Fibroblast of skin of right biceps (primary cell): ENCODE measurements at places on chromosomes 6 and 20.

DNA sequence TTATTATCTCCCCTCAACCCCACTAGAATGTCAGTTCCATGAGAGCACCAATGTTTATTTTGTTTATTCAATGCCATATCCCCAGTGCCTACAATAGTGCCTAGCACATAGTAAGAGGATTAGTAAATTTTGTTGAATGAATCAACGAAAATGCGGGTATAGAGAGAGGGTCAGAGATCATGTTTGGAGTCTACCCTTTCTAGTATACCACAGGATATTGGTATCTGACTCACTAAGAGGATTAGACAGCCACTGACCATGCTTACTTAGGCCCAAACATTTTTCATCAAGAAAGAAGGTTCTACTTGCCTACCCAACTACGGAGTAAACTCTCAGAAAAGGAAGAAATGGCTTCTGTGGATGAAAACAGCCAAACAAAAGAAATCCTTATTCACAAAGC is 356.8 kb downstream of the BTBD9 start:
- DNase-seq, result no peak

DNA sequence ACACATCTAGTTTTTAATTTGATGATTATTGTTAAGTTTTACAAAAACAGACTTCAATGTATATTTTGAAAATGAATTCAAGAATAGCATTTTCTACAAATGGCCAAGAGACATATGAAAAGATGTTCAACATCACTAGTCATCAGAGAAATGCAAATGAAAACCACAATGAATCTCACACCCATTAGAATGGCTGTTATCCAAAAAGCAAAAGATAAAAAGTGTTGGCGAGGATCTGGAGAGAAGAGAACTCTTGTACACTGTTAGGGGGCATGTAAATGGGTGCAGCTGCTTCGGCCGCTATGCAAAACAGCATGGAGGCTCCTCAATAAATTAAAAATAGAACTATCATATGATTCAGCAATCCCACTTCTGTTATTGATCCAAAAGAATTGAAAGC is 185.8 kb upstream of the CCN2 start:
- DNase-seq, result peak; percentile 70

GRCh38 chr6:25112322-25112773 is 166.8 kb upstream of the CARMIL1 start:
- DNase-seq, result no peak

GRCh38 chr20:51424270-51425117 is 118.0 kb downstream of the NFATC2 start:
- DNase-seq, result no peak

DNA sequence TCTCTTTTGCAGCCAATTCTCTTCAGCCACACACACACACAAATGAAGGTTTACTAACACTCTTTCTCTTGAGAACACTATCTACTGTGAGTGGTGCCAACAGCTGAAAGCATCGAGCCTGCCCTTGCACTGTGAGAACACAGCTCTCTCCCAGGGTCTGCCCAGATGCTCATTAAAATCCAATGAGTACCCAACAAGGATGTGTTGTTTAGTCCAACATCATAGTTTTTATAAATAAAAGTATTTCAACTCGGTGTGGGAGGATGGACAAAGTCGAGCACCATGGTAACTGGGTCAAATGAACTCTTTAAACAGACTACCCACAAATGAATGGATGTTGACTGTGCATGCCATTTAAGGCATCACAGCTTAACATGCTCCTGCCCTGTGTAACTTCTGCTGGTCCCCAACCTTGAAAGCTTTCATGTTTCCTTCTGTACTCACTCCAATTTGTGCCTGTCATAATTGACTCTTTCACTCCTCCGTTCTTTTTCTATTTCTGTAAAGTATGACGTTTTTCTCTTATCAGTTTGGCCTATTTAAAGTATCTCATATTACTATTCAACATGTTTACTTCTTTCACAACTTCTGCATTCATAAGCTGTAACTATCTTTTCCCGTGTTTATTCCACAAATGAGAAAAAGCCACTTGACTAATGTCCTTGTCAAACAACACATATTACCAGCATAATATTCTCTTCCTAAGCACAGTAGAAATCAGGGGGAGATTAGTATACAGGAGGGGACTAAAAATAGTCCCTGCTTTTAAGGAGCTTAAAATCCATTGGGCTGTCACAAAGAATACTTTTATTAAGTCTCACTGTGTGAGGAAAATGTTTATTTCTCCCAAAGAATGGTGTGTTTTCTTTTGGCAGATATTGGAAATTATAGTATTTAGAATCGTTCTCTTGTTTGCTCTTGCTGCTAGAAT is 215.4 kb downstream of the RFPL4B start:
- DNase-seq, result no peak

DNA sequence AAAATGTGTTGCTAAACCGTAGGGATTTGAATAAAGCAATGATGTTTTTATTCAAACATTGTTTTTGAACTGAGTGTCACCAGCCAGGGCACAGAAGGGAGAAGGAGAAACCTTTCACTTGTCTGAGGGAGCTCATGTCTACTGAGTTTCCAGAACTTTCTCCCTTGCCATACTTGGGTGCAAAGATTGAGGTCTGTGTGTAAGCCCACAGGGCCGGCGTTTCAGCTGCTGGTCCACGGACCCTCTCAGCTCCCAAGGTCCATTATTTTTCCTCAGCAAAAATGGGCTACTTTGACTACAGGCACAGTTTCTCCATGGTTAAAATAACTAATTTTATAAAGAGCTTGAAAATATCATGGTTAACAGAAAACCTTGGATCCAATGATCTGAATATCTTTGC is 32.6 kb downstream of the PSMG4 start:
- no peak for DNase-seq

- DNase-seq, result no peak
Measured at GRCh38 chr20:35690265-35690664, 8.9 kb downstream of the NFS1 start.

DNA sequence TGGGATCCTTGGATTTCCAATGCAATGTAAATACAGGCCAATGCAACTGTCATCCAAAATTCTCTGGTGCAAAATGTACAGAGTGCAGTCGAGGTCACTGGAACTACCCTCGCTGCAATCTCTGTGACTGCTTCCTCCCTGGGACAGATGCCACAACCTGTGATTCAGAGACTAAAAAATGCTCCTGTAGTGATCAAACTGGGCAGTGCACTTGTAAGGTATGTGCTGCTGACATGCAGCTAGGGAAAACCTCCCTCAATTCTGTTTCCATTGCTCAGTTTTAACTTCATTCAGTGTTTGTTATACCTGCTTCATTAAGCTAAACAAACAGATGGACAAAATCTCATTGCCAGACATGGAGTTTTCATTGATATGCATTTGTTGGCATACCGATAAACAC is 397.1 kb downstream of the ARHGAP18 start:
- DNase-seq, result peak; percentile 87

DNA sequence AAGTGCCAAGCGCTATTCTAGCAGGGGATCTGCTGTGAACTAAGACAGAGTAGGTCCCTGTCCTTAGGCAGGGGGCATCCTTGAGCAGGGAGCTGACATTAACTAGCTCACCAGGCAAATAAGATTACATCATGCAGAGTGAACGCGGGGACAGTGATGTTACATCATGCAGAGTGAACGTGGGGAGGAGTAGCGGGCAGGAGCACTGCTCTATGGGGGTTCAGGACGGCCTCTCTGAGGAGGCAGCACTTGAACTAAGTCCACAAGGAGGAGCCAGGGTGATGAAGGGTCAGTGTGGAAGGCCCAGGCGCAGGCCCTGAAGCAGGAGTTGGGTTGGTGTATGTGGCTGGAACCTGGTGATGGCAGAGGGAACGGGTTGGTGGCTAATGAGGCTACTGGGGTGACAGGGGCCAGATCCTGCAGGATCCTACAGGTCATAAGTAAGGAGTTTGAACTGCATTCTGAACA is 38.7 kb downstream of the KAT14 start:
- DNase-seq, result peak; percentile 16

- DNase-seq, result no peak
Measured at GRCh38 chr6:711925-712324, 19.0 kb upstream of the EXOC2 start.

- DNase-seq, result no peak
Measured at GRCh38 chr6:149342525-149342924, 25.0 kb downstream of the TAB2 start.

DNA sequence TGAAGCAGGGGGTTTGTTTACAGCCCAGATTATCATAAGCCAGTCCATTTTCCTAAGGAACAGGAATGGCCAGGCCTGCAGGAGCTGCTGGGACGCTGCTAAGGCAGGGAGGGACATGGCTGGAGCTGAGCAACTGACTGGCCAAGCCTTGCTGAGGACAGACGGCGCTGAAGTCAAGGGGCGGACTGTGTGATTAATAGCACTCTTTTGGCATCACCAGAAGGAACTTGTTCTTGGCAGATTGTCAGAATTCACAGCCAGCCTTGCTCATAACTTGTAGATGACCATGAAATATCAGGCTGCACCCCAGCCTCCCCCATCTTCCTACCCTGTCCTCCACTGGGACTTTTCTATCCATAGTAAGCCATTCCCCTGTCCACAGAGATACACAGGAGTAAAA is 218.8 kb upstream of the RNF24 start:
- peak; percentile 79 for DNase-seq

- DNase-seq, result no peak
Measured at GRCh38 chr6:123763904-123764303, 39.8 kb upstream of the NKAIN2 start.

DNA sequence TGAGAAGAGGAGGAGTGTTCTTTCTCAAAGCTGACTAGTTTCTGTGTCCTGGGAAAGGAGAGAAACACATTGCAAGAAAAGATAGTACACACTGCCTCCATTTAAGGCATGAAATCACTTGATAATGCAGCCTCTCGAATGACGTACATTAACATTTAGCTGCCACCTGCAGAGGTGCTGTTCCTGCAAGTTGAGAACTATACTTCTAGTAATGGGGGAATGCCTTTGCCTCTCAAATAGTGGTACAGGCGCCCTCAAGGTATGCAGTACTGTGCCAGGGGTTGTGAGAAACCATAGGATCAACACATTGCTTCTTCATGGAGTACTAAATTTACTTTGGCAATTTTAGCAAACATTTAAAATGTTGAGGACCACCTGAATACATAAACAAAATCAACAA is 20.1 kb downstream of the IMPG1 start:
- no peak for DNase-seq

GRCh38 chr6:45438151-45438550 is 60.4 kb upstream of the SUPT3H start:
- DNase-seq, result no peak

- DNase-seq, result peak; percentile 60
Measured at GRCh38 chr20:61166324-61166723, 85.7 kb upstream of the CDH4 start.

DNA sequence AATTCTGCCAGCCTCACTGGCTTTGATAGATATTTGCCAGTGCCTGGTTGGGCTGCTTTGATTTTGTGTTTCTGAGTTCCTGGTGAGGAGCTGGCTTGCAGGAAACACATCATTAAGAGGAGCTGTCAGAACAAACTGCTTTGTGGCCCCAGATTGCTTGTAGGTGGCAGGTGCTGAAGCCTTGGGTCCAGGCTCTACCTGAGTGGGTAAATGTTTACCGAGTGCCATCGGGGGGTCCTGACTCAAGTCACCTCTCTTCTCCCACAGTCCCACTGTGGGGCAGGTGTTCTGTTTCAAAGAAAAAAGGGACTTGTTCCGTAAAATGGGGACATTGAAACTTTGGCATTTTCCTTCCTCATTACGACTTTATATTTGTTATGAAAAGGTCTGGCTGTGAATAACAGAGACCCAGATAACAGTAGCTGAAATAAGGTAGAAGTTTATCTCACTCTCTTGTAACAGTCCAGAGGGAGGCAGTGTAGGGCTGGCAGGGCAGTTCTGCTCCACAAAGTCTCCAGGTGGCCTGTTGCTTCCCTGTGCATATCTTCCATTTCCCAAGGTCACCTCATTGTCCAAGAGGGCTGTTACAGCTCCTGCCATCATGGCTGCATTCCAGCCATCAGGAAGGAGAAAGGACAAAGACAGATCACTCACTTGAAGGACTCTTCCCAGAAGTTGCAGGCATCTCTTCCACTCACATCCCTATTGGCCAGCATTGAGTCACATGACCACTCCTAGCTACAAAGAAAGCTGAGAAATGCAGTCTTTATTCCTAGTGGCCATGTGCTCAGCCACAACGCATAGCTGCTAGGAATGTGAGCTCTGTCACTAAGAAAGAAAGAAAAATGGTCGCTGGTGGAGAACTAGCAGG is 149.9 kb upstream of the KCNG1 start:
- no peak for DNase-seq

- peak; percentile 77 for DNase-seq
Measured at GRCh38 chr6:104789770-104790190, 69.9 kb downstream of the HACE1 start.
